Right lobe of liver (tissue), 6 donors: ENCODE measurements at places on chromosomes 6 and 20.

GRCh38 chr20:37668166-37668565 is 25.7 kb upstream of the CTNNBL1 start:
- no peak for DNase-seq

- no peak for DNase-seq
These were observed 172.3 kb downstream of the TRIM27 start for GRCh38 chr6:28751514-28751913.

GRCh38 chr6:54899442-54899841 is 52.9 kb downstream of the FAM83B start:
- DNase-seq = no peak

GRCh38 chr20:53646550-53646949 is 52.9 kb upstream of the ZNF217 start:
- no peak for DNase-seq

DNA sequence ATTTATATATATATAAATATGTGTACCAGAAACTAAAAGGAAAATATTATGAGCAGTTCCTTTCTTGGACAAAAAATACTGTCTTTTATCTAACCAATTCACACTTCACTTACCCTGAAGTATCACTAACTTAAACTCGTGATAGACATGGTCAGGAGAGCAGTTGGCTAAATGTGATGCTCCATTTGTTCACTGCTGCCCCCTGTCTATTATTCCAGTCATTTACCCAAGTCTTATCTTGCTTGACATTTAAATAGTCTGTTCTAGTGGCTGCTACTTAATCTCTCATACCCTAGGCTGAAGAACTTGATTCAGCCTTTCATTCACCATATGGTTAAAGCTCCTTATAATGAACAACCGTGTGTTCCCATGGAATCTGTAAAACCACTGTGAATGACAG is 789.6 kb upstream of the EYS start:
- no peak for DNase-seq

- DNase-seq = no peak
These were observed 91.7 kb upstream of the SLC22A16 start for GRCh38 chr6:110567957-110568696.

DNA sequence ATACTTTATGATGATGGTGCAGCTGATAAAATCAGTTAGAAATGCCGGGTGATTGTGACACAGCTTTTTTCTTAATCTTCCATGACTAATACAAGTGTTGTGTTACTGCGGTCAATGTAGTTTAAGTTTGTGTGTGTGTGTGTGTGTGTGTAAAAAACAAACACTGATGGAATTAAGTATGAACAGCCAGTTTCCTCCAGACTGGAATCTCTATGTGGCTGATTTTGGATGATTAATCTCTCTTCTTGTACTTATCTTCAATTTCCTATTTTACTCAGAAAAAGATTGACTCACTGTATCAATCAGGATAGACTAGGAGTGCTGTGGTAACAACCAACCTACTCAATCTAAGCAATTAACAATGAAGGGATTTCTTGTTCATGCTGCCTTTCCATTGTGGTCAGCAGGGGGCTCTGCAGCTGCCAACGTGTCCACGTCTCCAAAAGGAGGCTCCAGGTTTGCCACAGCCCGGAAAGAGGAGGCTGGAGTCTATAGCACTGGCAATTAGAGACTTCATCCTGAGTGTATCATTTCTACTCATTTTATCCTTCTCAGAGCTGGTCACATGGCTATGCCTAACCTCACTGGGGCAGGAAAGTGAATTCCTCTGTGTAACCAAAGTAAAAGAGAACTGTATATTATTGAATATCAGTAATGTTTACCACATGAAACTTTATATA is 107.7 kb downstream of the CD109 start:
- peak; percentile 43 for DNase-seq

GRCh38 chr6:98834060-98835031 is at the start of gene POU3F2:
Gene POU3F2, plus strand, starts transcription at chr6:98834574. Its CDS starts 300 bp downstream, at chr6:98834874.
- DNase-seq = peak; percentile 51

DNA sequence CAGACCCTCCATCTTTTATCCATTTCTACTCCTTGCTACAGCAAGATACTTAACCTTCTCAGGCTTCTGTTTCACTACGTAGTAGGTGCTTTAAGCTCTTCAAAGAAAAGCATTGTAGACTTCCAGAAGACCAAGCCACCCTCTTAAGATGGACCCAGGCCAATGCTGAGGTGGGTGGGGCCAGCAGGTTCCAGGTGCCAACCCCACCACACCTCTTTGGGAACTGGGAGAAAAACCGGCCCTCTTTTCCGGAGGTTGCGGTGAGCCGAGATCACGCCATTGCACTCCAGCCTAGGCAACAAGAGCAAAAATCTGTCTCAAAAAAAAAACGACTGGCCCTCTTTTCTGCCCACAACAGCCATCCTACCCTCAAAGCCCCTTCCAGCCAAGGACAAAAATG is 10.6 kb upstream of the HMGA1 start:
- DNase-seq = no peak

DNA sequence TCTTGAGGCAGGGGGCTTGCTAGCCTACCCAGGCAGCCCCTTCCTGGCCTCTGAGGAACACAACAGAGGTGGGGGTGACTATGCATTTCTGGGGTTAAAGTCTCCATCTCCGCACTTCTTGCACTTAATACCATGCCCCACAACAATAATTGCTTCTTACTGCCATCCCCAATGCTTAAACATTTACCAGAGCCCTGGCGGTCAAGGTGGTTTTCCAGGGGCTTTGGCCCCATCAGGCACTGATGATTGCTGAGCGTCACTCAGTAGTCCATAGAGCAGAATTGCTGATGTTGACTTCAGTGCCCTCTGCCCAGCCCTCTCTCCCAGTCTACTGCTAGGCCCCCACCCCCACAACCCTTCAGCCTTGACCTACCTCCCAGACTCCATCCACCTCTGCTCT is 32.5 kb upstream of the KCNK5 start:
- DNase-seq = no peak

DNA sequence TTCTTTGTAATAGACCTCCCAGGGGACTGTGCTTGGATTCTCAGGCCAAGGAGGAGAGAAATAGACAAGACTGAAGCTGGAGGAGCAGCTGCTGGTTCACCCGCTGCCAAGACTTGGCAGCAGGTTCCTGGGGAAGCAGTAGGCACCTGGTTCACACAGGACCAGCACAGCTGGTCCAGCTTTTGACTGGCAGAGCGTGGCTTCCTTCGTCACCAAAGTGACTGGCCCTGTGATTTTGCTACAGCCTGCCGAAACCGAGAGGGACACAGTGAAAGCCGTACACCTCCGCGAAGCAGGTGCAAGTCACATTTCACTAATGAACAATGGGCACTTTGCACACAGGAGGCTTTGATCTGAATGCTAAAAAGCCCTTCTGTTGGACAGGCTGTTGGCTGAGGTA is 199.0 kb downstream of the RNF144B start:
- no peak for DNase-seq

DNA sequence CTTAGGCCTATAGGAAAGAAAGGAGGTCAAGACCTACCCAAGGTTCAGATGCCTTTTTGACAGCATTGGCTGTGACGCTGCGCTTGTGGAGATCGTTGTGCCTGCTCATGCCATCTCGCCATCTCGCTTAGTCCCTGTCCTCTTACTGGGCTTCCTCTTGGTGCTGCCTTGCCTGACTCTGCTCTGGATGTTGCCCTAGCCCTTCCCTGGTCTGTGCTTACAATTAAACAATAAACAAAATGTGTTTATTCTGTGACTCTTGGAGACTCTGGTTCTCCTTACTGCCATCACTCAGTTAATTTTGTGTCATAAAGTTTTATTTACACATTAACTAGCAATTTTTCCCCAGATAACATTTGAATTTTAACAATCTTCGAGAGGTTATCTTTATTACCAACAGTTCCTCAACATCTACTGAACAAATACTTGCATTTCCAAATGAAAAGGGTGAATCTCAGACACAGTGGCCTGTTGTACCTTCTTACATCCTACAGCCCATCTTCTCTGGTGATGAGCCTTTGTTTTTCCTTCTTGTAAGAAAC is 11.6 kb downstream of the AFDN start:
- no peak for DNase-seq

DNA sequence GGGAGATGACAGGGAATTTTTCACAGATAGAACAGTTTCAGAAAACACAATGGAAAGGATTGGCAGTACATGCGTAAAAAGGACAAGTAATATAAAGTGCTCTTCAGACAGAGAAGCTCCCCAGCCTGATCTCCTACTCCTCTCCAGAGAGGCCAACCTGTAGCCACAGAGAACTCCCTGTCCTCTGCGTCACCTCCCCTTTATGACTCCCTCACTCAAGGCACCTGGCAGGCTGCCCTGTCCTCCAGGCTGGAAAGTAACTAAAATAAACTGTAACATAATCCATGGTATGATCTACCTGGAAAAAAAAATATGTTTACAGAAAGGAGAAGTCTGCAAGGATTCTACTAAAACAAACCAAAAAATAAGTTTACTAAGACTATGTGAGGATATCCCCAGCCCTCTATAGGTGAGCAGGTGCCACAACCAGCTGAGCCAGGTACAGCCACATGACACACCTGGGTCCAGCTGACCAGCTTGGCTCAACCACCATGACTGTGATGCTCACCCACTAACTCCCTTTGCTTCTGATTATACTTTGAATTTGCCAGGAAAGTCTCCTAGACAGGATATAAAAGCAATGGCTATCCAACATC is 29.2 kb downstream of the MBOAT1 start:
- peak; percentile 33 for DNase-seq

DNA sequence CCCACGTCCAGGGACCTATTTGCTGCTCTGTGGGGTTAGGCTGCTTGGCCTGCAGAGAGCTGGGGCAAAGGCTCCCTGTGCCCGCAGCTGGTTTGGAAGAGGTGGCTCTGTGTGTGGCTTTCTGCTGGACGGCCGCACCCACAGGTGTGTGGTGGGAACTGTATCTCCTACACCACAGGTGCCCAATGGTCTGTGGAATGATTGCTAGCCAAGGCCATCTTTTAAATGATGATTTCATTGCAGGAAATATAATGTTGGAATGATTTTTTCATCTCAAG is 178.4 kb downstream of the DLL1 start:
- DNase-seq = no peak

DNA sequence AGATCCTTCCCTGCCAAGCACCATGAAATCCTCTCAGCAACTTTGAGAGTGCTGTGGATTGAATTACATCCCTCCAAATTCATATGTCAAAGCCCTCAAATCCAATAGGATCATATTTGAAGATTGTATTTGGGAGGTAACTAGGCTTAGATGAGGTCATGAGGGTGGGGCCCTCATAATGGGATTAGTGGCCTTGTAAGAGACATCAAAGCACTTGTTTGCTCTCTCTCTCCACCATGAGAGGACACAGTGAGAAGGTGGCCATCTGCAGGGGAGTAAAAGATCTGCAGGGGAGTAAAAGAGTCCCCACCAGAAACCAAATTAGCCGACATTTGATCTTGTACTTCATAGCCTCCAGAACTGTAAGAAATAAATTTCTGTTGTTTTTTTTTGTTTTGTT is 298.2 kb downstream of the SAMD5 start:
- DNase-seq = no peak

- no peak for DNase-seq
These were observed 239.3 kb upstream of the ID4 start for GRCh38 chr6:19597809-19598320.

GRCh38 chr20:1462001-1462400 is 4.6 kb downstream of the NSFL1C start:
- no peak for DNase-seq

- no peak for DNase-seq
These were observed 11.9 kb downstream of the CD164 start for GRCh38 chr6:109370336-109370735.

GRCh38 chr20:57080796-57081195 is 185.6 kb downstream of the BMP7 start:
- no peak for DNase-seq

- no peak for DNase-seq
These were observed 621.5 kb upstream of the CDH4 start for GRCh38 chr20:60630609-60631008.

DNA sequence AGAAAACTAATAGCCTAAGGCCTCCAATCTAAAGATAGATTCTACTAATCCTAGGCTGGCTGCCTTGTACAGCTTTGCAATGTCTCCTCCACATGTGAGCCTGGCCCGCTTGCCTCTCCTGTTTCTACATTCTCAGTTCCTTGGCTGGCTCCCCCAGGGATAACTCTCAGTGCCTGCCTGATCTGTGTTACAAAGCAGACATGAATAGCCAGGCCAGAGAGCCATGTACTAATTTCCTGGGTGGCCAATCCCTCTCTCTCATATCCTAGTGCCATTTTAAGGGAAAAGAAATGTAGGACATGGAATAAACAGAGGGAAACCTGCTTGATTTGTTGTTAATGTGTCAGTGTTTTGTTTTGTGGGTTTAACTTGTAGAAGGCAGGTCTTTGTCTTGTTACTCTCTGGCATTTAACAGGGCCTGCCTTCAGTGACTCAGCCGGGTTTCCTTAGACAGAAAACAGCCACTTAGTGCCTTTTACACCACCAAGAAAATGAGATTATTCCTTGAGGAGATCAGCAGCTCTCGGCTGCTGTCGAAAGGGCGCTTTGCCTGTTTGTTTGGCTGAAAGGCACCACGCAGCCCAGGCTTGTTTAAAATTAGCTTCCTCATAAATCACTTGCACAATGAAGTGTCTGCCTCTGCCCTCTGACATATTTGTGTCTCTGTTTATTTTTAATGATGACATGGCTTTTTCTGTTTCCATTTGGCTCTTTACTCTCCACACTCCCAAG is 702.7 kb downstream of the MAFB start:
- DNase-seq = peak; percentile 72

DNA sequence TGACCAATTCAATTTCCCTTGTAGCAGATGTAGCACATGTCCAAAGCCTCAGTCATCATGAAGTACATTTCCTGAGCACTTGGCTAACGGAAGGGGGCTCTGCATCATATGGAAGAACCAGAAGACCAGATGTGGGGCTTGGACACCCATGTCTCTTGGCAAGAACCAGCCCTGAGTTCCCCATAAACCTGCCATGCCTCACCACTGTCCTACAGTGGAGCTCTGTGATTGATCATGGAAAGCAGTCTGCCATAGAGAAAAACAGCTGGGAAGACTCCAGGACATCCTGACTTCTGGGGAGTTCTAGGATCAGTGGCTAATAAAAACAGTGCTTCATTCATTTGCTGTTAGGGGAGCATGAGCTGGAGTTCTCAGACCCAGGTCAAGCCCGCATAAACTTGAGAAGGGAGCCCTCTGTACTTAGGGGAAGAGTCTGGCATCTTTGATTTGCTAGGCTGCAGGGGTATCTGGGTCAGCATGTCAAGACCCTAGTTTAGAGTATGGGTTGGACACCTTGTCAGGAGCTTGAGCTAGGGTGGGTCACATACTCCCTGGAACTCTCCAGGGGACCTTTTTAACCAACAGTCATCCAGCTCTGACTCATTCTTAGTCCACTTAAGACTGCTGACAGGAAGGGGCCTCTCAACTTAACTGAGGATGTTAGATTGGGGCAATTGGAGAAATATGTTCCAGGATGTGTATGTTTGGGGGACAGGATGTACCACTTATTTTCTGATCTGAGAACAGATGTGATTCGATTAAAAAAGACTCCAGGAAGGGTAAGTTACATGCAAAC is 26.3 kb upstream of the TRAM2 start:
- DNase-seq = no peak

DNA sequence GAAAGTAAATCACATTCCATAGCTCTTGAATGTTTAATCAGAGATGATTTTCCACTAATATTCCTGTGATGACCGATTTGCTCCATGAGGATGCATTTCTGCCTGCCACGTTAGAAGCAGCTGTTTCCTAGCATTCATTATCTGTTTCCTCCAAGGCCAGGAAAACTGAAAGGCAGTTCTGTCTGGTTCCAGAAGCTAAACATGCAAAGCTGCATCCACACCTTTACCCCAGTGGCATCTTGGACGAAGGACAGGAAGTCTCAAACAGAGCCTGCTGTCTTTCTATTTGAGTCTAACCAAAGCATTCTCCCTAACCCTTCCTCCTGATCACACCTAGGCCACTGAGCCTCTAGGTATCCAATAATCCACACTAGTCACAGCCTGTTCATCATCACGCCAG is 27.6 kb downstream of the CNKSR3 start:
- no peak for DNase-seq
